ENCODE measurements at places on chromosomes 3 and 15.
A peak's percentile ranks its signal among the peaks of the same experiment; 100 is the strongest.

DNA sequence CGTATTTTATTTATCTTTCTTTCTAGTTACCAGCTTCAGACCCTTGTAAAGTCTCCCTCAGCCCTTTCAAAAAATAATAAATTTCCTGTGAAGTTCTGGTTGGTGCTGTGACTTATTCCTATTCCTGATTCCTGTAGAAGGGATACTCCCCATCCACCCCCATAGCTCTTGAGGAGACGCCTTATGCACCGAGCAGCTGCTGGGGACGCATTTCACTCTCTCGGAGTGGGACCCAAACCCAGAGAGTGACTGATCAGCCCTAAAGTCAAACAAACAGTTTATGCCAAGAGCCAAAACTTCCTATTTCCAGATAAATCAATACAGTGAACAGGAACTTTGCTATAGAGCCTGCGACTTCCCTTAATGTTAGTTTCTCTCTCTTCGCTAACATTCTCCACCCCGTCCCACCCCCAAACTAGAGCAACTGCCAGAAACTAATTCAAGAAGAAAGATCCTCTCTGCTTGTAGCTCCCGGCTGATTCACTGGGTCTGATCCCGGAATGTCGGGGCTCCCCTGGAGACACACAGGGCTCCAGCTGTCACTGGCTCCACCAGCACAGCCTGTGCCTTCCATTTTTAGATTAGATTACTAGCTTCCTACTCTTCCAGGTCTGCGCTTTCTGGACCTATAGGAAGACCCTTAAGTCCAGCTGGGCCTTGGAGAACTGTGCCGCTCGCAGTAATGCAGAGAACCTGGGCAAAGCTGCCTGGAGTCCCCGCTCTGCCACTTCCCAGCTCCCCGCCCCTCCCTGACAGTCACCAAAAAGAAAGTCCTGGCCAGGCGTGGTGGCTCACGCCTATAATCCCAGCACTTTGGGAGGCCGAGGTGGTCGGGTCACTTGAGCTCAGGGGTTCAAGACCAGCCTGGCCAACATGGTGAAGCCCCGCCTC lies 45.2 kb downstream of the KLHL25 start:
- DNase-seq: no peak

DNA sequence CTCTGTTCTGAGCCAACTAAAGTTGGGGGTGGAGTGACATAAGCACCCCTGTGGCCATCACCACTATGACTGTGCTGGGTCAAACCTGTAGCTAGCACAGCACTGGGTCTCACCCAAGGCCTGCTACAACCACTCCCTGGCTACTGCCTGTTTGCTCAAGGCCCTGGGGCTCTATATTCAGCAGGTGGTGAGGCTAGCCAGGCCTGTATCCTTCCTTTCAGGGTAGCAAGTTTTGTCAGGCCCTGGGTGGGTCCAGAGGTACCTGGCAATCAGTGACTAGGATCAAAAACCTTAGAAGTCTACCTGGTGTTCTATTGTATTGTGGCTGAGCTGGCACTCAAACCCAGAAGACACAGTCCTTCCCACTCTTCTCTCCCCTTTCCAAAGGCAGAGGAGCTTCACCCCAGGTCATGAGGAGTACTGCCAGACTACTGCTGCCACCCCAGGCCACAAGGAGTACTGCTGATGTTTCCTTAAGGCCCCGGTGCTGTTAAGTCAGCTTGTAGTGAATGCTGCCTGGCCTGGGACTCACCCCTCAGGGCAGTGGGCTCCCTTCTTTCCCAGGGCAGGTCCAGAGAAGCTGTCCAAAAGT lies 170.8 kb downstream of the IGSF11 start:
- no peak for DNase-seq

- no peak for DNase-seq
These were observed 6.1 kb downstream of the SEMA3G start for GRCh38 chr3:52438579-52439425.

GRCh38 chr3:122255757-122256439 lies 69.2 kb upstream of the CSTA start:
- no peak for DNase-seq

- DNase-seq: no peak
These were observed 5.5 kb downstream of the KLF13 start for GRCh38 chr15:31332020-31332680.

DNA sequence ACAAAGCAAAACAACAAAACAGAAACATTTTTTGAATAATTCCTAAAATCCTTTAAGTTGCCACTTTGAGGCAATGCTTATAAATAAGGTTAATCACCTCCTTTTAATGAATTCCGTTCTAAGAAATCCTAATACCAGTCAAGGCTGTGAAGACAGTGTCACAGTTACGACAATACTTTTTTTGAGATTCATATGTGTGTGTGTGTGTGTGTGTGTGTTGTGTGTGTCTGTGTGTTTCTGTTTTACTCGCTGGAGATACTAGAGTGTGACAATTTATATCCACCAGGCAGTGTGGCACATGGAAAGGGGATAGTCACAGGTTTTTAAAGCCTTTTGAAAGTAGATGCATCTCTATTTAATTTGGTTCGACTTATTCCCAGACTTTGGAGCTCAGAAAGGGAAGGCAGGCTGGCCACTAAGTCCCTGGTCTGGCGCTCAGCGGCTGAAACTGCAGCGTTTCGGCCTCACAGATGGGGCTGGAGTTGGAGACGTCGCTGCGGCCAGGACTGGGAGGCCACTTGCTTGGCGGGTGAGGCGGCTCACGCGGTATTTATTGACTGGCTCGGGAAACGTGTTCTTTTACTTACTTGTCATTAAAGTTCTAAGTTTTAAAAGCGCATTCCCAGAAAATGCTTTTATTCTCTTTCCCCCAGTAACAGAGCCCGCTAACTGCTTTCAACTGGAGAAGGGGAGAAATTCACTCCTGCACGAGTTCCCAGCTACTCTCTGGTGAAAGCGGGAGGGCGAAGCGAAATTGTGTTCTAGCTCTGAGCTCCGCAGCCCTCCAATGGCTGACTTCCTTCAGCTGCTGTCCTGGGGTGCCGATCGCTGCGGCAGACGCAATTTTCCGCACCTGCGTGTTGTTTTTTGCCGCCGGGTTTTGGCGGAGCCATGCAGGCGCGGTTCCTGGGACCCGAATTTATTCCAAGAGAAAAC lies 13.7 kb downstream of the ZIC1 start:
- no peak for DNase-seq

DNA sequence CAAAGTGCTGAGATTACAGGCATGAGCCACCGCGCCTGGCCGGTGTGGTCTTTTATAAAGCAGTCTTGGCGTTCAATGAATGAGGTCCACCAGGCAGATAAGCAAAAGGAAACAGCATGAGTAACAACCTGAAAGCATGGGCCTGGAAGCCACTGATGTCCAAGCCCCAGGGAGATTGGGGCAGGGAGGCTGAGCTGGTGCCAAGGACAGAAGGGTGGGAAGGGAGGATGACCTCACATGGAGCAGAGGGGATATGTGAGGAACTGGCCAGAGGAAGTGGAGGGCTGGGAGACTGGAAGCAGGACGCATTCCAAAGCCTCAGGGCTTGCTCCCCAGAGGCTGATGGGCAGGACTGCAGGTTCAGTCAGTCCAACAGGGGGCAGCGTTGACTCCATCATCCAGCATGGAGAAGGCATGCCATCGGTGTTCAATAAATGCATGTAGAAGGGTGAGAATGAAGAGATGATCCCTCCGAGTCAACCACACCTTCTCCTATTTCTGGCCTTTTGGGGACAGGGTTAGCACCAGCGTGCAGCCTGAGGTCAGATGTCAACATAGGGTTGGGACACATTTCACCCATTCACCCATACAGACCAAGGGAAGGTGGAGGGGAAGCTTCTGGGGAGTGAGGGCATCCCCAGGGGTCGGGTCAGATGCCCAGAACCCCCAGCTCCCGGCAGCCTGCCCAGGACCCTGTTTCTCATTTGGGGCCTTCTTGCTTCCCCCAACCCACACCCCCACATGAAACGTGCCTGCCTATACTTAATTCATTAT lies 14.8 kb downstream of the MYL3 start:
- peak; percentile 43 for DNase-seq

DNA sequence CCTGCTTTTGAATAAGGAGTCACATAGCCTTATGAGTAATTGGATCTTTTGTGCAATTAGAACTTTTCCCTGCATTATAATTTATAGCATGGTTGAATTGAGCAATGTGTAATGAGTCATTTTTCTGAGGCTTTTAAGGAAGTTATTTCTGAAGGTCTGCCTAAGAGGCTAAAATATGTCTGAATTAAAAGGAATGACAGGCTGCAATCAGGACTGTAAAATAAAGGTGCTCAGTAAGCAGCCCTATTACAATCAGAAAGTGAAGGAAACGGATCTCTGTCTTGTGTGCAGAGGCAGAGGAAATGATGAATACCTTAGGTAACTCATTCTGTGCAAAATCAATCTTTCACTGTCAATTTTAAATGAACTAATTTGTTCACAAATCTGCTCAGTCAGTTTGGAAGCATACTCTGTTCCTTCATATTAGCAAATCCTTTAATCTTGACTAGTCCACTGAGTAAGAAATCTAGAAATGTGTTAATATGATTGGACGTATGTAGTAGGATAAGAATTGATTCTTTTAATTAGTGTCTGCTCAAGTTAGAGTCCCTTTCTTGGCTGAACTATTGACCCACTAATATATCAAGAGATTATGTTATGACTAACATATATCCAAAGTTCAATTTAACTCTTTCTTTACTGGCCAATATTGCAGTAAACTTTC lies 290.1 kb downstream of the ZIC1 start:
- DNase-seq: no peak

- no peak for DNase-seq
These were observed 303.9 kb upstream of the RASGRP1 start for GRCh38 chr15:38868326-38869114.

DNA sequence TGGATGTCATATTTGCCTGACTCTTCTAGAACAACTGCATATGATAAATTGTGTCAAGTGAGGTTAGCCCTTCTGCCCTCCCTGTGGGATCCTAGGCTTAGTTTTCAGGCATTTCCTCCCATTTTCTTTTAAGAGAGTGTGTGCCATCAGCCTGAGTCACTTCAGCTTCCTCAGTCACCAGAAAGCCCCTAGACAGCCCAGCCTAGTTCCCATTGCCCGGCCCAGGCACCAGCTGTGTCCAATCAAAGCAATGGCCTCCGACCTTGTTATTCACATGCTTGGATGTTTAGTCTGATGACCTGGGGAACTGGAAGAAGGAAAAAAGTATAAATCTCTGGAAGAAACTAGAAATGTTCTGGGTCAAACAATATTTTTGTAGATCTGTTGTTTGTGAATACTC lies 221.9 kb upstream of the LRIG1 start:
- DNase-seq: no peak

DNA sequence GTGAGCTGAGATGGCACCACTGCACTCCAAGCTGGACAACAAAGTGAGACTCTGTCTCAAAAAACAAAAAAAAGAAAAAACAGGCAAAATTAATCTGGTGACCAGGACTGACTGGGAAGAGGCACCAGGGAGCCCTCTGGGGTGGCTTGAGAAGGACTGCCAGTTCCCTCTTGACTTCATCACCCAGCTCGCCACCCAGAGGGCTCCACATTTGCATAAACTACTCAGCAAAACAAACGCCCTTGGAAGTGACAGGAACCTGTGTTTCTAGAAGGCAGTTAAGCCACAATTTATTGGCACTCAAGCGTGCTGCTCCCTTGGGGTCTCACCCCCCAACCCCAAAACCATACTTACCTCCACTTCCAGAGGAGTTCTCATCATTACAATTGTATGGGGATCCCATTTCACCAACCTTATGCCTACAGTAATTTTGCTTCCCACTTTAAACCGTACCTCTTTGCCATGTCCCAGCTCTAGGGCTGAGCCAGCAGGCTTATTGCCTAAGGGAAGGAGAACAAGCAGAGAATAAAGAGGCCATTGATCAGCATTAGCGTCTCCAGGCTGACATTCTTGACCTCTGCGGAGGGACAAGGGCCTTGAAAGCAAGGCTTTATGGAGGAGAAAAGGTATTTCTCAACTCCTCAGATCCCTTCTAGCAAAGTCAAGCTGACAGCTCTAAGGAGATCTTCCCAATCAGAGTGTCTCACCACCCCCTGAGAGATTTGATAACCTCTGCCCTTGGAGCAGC lies 357.4 kb downstream of the SHQ1 start:
- DNase-seq: no peak

GRCh38 chr15:42491539-42492225 lies 741 bp upstream of the ZNF106 start:
- DNase-seq: no peak

GRCh38 chr3:120227710-120228347 lies 57.2 kb downstream of the GPR156 start:
- no peak for DNase-seq

- DNase-seq: no peak
These were observed 20.5 kb downstream of the SLC35A5 start for GRCh38 chr3:112582244-112582874.

DNA sequence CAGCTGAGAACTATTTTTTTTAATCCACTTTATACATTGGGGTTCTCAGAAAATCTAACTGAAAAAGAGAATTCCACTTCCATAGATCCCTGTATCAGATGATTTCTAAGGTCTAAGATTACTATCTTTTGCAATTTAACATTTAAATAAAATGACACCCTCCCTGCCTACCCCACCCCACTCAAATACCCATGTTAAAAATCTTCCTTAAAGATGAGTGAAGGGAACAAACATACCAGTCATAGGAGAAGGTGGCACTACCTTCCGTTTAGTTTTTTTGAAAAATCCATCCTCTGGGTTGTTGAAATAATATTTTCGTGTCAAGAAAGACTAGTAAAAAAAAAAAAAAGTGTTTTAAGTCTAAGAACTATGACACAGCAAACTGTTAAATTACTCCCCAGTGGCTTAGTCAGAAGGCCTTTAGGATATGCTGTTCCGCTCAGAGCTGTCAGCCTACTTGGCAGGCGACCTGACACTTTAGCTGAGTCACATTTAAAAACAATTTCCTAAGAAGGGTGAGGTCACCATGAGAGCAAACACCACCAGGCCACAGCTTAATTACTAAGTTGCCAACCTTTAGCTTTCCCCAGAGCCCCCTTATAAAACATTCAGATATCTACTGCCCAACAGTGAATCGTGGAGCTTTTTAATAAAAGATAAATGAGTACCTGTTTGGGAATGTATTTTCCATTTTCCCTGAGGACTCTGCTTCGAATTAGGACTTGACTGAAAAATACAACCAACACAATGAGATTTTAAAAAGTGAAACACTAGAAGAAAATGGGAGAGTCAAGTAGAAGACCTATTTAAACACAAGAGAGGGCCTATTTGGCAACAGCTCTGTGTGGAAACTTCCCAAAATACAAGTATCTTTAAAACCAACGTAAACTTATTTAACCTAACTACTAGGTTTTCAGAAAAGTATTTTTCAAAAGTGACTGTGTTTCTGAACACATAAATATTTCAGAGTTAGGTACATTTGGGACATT lies 9.6 kb downstream of the EMC3 start:
- no peak for DNase-seq

DNA sequence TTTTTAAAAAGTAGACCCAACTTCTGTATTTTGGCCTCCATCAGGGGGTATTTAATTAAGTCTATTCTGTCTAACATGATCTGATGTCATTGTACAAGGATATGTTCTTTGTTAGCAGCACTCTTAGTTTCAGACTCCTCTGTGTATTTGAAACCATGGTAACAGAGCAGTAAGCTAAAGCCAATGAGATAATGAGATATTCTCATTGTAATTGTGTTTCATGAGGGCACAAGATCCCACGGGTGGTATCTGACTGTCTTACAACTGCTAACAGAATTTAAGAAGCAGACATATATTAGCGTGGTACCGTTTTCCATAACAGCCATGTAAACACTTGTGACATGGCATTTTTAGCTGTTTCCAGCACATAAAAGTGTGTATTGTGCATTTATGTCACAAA lies 251.2 kb upstream of the VEPH1 start:
- DNase-seq: no peak

Data from CD4-positive, alpha-beta T cell (primary cell).